ENCODE measurements at places on chromosomes 2 and 18.

DNA sequence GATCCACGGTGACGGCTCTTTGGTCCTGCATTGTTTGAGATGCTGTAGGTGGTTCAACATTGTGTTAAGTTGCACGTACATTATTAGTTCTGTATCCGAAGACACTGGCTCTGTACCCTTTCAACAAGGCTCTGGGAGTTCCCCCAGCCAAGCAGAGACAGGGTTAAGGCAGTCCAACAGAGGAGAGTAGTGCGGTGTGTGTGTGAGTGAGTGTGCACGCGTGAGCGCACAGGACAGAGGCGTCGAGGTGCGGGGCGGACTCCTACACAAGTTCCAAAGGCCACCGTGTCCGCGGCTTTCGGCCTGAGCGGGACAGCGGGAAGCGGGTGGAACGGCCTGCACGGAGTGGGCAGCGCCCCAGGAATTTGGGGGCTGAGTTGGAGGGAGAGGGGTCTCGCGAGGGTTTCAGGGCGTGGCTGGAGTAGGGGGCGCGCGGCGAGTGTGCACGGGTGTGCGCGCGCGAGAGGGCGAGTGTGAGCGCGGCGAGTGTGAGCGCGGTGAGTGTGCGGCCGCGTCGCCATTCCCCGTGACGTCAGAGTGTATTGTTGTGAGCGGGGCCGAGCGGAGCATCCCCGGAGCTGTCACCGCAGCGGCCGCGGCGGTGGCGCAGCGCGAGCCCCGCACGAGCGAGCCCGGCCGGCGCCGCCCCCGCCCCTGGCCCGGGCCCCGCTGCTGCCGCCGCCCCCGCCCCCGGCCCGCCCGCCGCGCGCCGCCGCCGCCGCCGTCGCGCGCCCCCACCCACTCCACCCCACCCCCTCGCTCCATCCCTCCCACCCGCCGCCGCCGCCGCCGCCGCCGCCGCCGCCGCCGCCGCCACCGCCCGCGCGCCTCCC lies at the start of gene ASXL3:
TSS of gene ASXL3 (plus strand) at position 535 of the 833 bp plus-strand sequence. CDS start 413 bp downstream, outside the sequence.
- DNase-seq = peak; percentile 76

- DNase-seq = no peak
Observed at GRCh38 chr2:213296270-213296669, 12.0 kb downstream of the SPAG16 start.

- DNase-seq = no peak
Observed at GRCh38 chr2:23112517-23112916, 272.5 kb upstream of the KLHL29 start.

- no peak for DNase-seq
Observed at GRCh38 chr2:33909945-33910695, 311.0 kb upstream of the FAM98A start.

DNA sequence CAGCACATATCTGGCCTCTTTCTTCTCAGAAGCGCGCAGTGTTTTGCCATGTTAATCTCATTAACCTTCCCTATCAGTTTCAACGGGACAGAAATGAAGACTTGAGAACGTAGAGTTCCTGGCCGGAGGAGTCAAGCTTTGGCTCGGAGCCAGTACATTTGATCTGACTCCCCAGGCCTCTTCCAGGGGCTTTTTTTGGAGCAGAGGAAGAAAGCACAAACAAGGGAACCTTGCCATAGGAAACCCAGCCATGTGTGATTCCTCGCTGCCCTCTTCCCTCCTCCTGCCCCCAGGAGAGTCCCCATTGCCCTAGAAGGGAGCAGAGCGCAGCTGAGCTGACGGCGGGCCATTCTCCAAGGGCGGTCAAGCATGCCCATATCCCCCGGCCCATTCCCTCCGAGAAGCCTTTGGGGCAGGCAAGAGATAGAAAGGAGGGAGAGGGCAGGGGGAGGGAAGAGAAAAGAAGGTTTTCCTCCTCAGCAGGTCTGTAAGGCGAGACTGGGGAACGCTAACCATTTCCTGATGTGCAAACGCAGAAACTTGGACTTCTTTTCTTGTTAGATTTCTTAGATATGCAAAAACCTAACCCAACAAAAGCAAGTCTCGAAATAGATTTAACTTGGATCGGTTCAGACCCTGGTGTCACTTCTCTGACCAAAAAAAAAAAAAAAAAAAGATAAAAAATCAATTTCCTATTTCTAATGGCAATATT lies 63.7 kb upstream of the POU3F3 start:
- no peak for DNase-seq

- peak; percentile 43 for DNase-seq
Observed at GRCh38 chr2:164826293-164827243, 15.1 kb downstream of the COBLL1 start.
